ENCODE measurements at places on chromosomes 6 and 20.

GRCh38 chr6:41504466-41505121 is 41.6 kb upstream of the FOXP4 start:
- DNase-seq = no peak

DNA sequence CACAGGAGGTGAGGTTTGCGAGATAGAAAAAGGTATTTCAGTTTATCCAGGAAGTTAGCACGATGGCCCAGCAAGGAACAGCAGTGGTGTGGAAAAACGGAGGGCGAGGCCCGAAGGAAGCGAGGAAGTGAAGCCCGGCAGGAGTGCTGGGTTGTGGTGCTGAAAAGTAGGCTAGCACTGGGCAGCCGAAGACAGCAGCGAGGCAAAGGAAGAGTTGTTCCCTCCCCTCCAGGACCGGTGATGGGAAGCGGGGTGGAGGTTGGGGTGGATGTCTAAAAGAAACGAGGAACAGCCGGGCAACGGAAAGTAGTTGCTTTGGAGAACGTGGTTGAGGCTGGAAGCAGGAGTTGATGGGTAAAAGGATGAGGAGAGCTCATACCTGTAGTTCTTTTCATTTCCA is 1.4 kb downstream of the METTL24 start:
- DNase-seq = no peak

- DNase-seq = no peak
Observed at GRCh38 chr6:146481527-146481926, 62.1 kb upstream of the RAB32 start.

- DNase-seq = no peak
Observed at GRCh38 chr6:25714765-25715164, 39.8 kb upstream of the SLC17A4 start.

- no peak for DNase-seq
Observed at GRCh38 chr20:47774131-47774777, 11.0 kb downstream of the SULF2 start.

DNA sequence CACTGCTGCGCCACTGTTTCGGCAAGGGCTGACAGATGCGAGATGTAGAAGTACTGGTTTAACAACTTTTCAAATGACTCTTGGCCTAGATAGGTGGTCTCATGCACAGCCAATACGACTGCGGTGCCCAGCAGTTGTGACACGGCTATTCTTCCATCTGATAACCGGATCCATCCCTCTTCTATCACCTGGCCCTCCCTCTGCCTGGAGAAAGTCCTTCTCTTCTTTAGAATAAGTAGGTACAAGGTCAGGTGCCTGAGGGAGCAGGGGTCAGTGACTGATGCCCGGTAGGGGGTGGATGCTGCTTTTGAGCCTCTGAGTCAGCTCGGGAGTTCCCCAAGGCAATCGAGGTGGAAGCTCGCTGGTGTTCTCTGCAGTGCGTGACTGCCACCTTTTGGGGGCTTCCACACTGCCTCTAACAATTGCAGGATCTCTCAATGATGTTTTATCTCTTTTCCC is 166.8 kb upstream of the GRIK2 start:
- DNase-seq = no peak

GRCh38 chr6:154783229-154783628 is 50.0 kb downstream of the SCAF8 start:
- no peak for DNase-seq

- peak; percentile 55 for DNase-seq
Observed at GRCh38 chr6:12911427-12911826, 194.9 kb downstream of the PHACTR1 start.

- DNase-seq = peak; percentile 91
Observed at GRCh38 chr6:37731888-37732287, 34.2 kb upstream of the MDGA1 start.

DNA sequence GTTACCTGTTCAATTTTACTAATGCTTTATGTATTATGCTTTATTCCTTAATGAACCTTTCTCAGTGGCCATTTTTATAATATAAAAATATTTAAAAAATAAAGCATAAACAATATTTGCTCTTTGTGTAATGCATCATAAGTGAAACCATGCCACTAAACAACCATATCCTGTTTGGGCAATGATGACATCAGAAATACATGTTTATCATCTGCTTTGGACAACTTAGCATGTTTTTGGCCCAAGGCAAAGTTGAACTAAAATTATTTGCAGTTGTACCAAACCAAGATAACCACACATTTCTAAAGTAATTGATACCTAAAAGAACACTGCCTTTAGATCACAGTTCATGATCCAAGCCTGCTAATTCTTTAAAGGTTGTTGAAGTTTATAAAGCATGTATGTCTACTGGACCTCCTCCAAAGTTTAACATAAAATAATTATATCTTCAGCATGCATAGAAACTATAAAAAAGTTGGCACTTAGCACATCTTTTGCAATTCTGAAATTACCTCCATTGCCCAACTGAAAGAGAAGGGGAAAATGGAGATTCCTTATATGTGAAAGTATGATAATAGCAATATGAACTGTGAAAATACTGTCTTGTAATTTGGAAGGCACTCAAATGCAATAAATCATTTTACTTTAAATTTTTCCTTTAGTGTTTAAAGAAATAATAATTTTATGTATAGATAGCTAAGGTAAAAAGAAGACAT is 325.6 kb upstream of the RUNX2 start:
- peak; percentile 10 for DNase-seq

DNA sequence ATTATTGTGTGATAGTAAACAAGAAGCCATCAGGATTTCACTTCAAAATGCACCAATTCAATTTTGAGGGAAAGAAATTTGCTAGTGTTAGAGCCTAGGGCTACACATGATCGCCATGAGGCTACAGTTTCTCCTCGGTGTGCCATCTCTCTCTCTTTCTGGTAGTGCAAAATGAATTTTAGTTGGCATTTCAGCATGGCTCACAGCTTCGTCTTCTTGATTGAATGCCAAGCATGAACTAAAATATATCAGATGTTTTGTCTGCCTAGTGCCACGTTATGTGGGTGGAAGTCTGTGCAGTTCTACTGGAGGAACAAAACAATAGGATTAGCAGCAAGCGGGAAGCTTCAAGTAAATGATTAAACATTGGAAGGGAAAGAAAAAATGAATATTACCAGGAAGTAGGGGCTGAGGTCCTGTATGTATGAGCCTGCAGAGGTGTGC is 6.8 kb upstream of the MRAP2 start:
- no peak for DNase-seq

- DNase-seq = no peak
Observed at GRCh38 chr6:14707971-14708465, 537.9 kb upstream of the JARID2 start.

- no peak for DNase-seq
Observed at GRCh38 chr6:7269816-7270215, 43.2 kb downstream of the SSR1 start.

GRCh38 chr6:169808608-169808967 is 57.2 kb downstream of the ERMARD start:
- DNase-seq = no peak

- DNase-seq = no peak
Observed at GRCh38 chr6:41637194-41638001, 870 bp upstream of the MDFI start.

GRCh38 chr20:63132715-63133471 is 83.0 kb downstream of the YTHDF1 start:
- DNase-seq = no peak

- peak; percentile 82 for DNase-seq
Observed at GRCh38 chr20:60210779-60211617, 252.8 kb downstream of the CDH26 start.

DNA sequence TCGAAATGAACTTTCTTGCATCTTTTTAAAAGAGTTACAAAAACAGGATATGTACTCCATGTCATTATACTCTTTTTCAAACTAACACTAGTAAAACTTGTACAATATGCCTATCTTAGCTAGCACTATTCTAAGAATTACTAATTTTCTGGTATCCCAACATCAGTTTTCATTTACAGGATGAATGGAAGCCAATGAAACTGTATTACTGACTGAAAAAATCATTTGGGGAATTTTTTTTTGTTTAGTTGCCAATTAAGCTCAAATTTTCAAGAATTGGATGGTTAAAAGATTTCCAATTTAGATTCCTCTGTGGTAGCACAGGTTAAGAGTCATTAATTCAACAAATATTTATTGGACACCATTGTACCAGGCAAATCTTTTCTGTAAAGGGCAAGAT is 30.7 kb downstream of the TASP1 start:
- no peak for DNase-seq

- DNase-seq = no peak
Observed at GRCh38 chr6:24960991-24961475, 25.3 kb upstream of the RIPOR2 start.

DNA sequence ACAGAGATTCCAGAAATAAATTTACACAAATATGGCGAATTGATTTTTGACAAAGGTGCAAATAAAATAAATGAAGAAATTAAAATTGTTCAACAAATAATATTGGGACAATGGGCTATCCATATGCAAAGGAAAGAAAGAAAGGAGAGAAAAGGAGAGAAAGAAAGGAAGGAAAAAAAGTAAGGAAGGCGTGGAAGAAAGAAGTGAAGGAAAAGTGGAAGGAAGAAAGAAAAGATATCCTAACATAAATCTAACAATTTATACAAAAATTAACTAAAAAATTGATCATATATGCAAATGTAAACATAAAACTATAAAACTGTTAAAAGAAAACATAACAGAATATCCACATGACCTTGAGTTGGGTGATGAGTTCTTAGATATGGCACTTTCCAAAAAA is 78.7 kb upstream of the ZNF184 start:
- DNase-seq = no peak

DNA sequence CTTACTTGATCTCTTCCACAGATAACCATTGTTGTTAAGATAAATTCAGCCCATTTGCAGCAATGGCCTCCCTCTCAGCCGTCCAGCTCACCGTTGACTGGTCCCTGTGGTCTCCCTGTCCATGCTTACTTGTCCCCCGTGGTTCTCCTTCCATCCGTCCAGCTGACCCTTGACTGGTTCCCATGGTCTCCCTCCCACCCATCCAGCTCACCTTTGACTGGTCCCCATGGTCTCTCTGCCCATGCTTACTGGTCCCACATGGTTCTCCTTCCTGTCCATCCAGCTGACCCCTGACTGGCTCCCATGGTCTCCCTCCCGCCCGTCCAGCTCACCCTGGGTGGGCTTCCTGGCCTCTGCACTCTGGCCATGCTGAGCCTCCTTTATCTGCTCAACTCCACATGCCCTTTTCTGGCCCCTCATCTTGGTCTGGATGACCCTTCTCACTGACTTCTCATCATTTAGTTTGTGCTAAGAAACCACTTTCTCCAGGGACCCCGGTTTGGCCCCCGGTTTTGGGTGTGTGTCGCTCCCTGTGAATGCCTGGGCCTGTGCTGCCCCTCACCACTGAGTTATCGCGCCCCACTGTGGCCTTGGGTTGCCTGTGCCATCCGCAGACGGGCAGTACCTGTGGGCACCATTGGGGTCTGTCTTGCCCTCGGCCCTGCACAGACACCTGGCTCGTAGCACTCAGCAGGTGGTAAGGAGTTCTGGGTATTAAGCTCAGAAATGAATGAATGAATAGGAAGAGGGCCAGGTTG is 146.4 kb downstream of the ERMARD start:
- DNase-seq = no peak

DNA sequence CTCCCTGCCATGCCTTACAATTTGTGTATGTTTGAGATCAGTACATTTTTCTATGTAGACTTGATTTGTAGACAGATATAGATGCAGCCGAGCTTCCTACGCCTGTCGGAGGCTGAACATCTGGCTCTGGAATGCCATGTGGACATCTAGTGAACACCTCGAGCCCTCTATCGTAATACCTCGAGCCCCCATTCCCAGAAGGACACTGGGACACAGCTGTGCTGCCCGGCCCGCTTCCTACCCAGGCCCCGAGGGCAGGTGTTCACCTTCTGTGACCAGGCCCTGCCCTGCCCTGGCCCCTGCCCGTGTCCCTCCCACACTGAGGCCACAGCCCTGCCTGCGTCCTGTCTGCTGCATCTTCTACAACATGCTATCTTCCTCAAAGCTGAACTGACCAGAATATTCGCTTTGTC is 12.9 kb downstream of the RPS6KA2 start:
- DNase-seq = no peak

DNA sequence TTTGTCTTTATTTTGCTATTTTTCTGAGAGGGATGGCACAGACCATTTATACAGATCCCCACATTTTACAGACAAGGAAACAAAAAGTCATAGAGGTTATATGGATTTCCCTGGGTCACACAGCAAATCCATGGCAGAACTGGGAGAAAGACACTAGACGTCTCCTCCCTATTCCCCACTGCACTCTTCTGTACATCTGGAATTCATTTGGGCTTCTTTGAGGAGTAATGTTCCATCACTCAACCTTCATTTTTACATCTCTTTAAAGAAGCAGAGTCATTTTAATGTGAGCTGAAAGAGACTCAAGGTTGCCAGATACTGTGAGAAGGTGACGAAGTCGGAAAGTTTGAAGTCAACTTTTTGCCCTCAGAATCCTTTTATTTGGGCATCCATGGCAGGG is 207.3 kb downstream of the OTOR start:
- DNase-seq = no peak

DNA sequence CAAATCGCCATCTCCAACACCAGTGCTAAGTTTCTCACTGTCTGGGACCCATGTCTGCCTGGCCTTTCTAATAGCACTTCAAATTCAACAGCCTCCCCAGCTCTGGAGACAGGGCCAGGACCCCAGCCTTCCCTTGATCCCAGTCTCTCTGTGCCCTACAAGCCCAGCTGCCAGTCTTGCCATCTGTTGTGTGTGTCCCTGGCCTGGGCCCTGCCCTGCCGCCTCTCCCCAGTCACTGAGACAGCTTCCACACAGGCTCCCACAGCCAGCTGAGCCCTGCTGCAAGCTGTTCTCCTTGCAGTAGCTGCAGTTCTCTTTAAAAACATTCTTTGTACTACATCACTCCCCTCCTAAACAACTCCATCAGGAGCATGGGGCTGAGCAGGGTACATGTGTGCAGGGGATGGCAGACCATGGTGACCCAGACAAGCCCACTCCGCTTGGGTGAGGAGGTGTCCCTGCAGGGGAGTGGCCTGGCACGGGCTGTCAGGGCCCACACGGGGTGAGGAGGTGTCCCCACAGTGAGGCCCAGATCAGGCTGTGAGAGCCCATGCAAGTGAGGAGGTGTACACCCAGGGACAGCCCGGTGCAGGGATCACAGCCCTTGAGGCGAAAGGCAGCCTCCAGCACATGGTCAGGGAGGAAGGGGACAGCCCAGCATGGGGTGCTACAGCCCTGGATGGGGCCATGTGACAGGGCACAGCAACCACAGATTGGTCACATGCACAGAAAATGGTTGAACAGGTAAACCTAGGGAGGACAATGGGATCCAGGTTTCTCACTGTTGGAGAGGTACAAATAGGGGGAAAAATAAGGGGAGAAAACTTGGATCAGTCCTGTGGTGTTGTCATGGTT is 16.2 kb downstream of the CST7 start:
- no peak for DNase-seq

- no peak for DNase-seq
Observed at GRCh38 chr6:117911660-117912059, 4.6 kb downstream of the SLC35F1 start.

GRCh38 chr6:152634773-152635172 is 2.4 kb downstream of the SYNE1 start:
- peak; percentile 3 for DNase-seq

- no peak for DNase-seq
Observed at GRCh38 chr6:44224029-44224964, 902 bp downstream of the SLC29A1 start.
